ENCODE measurements at places on chromosomes 7 and 10.
A peak's percentile ranks its signal among the peaks of the same experiment; 100 is the strongest.

DNA sequence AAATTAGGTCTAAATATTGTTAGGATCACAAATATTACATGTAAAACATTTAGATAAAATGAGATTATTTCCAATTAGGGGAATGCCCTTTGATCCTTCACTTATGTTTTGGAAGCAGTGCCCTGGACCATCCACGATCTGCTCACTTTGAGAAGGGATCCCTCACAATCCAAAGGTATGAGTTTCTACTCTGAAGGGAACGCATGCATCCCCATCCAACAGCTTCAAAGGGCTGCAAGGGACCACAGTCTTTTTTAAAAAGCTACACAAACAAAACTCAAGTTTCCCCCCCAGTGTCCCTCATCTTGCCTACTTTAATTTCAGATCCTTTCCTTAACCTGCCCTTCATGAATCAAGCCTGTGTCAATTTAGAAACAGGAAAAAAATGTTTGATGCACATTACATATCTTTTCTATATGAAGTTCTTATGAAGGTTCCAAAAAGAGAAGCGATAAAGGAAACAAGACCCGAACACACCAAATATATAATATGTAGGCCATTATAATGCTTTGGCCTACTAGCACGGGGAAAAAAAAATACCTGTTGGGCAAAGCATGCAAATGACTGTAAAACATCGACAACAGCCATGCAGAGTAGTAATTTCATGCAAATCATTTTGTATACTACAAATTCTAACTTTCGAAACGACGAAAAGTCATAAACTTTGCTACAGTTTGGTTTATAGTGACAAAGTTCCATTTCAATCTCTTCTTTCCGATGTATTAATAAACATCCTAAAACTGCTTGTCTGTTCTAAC is 2.0 kb downstream of the EIF3A start:
- DNase-seq, result no peak

GRCh38 chr10:58157076-58157766 is 110.5 kb downstream of the IPMK start:
- peak; percentile 1 for DNase-seq

- no peak for DNase-seq
These were observed 2.7 kb downstream of the WASL start for GRCh38 chr7:123746055-123746454.

DNA sequence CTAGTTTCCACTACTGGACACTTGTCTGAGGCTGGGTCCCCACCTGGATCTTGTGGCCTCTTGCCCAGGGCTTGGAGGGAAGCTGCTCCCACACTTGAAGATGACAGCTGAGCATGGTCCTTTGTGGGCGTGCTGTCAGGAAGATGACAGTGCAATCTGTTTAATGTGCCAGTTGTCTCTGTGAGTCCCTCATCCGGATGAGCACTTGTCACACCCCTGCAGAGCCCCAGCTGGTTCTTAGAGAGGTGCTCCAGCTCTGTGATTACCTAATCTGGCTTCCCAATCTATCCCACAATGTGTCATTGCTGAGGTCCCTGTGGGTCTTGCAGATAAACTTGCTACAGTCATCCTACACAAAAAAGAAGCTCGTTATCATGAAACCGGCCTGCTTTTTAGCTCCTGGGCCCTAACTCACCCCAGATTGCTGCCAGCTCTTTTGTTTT is 34.8 kb upstream of the CCSER2 start:
- DNase-seq, result no peak

GRCh38 chr7:102447311-102447710 is 13.9 kb downstream of the ORAI2 start:
- DNase-seq, result no peak

DNA sequence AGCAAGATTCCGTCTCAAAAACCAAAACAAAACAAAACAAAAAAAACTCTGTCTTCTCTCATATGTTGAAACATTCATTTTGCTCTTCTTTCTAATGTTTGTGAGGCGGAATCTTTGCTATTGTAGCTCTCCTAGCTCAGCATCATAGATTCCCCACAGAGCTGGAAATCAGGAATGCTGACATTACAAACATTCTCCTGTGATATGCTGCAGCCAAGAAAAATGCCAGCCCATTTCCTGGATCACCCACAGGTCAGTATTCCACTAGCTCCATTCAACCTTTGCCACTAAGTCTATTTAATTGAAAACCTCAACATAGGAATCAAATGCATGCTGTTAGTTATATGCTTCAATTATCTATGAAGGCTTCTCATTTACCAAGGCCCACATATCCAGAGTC is 186.3 kb downstream of the IPMK start:
- no peak for DNase-seq

DNA sequence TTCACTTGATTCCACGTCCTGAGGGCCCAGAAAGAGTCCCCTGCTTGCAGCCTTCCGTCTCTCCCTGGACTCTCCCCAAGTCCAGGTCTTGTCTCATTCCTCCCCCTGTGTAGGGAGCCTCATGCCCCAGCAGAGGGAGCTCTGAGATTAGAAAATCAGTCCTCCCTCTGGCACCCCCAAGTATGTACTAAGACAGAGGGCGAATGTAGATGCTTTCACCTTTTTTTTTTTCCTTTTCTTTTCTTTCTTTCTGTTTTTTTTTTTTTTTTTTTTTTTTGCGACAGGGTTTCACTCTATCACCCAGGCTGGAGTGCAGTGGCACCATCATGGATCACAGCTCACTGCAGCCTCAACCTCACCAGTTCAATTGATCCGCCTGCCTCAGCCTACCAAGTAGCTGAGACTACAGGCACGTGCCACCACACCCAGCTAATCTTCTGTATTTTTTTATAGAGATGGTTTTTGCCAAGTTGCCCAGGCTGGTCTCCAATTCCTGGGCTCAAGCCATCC is 10.3 kb downstream of the SFXN3 start:
- DNase-seq, result peak; percentile 74

- no peak for DNase-seq
These were observed 904.9 kb downstream of the IPMK start for GRCh38 chr10:57362811-57363210.

GRCh38 chr10:103539751-103540150 is 46.2 kb downstream of the NEURL1 start:
- no peak for DNase-seq

GRCh38 chr7:76108540-76109233 is 60.8 kb downstream of the MDH2 start:
- no peak for DNase-seq

DNA sequence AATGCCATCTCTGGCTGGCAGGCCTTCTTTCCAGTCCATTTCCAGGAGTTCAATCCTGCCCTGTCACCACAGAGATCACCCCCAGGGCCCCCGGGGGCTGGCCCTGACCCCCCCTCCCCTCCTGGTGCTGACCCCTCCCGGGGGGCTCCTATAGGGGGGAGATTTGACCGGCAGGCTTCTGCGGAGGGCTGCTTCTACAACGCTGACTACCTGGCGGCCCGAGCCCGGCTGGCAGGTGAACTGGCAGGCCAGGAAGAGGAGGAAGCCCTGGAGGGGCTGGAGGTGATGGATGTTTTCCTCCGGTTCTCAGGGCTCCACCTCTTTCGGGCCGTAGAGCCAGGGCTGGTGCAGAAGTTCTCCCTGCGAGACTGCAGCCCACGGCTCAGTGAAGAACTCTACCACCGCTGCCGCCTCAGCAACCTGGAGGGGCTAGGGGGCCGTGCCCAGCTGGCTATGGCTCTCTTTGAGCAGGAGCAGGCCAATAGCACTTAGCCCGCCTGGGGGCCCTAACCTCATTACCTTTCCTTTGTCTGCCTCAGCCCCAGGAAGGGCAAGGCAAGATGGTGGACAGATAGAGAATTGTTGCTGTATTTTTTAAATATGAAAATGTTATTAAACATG is 6.0 kb downstream of the CHPF2 start:
- DNase-seq, result no peak

DNA sequence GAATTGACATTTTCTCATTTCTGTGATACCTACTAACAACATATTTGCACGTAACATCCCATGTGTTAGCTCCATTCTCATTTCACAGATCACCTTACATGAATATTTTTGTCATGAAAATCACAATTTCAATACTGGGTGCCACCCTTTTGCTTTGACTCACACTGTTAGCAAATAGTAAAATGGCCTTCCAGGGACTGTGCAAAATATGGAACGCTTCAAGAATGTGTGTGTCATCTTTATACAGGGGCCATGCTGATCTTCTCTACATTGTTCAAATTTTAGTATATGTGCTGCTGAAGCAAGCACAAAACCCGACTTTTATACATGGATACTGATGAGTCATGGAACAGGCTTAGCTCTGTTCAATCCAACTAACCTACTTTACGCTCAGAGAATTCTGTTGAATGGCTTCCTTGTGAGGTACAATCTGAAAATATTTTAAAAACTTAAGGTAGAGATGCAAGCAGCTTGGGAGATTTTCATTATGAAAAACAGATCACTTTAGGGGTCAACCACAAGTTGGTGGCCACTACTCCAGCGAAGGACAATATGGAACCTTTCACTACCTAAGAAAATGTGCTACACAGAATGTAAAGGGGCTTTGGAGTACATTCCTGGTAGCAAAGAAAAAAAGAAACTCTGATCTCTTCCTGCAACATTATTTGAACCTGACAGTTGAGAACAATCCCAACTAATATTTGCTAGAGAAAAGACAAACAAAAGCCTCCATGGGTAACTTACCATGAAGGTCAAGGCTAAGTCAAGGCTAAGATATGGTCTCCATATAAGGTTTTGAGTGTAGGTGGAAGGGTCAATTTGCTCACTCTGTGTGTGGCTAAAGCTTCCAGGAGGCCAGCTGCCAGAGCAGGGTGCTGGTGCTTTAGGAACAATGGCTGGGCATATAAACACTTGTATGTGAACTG is 11.9 kb downstream of the ANKRD26 start:
- DNase-seq, result no peak

DNA sequence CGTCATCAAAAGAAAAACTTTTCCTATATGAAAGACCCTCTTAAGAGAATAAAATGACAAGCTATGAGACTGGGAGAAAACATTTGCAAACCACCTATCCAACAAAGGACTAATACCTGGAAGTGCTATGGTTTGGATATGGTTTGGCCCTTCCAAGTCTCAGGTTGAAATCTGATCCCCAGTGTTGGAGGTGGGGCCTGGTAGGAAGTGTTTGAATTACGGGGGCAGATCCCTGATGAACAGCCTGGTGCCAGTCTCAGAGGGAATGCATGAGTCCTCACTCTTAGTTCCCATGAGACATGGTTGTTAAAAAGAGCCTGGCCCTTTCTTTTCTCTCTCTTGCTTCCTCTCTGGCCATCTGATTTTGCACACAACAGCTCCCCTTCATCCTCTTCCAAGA is 6.3 kb downstream of the ALDH18A1 start:
- DNase-seq, result no peak

DNA sequence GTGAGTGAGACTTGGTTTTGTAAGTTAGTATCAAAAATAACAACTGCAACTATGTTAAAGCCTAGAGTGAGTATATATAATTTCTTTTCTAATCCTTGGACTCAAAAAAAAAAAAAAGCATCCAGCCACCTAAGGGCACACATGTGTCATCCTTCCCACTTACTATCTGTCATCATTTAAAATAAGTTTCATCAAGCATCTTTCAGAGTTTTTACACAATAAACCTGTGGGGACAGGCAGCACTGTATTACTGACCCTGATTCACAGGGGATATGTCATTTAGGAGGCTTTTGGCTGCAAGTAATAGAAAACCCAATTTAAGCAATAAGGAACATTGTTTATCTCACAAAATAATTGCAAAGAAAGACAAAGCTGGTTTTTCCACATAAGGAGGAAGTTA is 32.3 kb upstream of the OSBPL3 start:
- DNase-seq, result no peak

GRCh38 chr7:154505362-154505761 is 453.2 kb downstream of the DPP6 start:
- no peak for DNase-seq

GRCh38 chr10:102096449-102096848 is 23.7 kb downstream of the LDB1 start:
- DNase-seq, result no peak
